Activated gamma-delta T cell treated with Interleukin-2 at 50 U/mL for 16 hours (primary cell): ENCODE measurements at places on chromosomes 1 and 21.
A peak's percentile ranks its signal among the peaks of the same experiment; 100 is the strongest.

GRCh38 chr1:244241438-244241837 is 190.4 kb downstream of the ZBTB18 start:
- DNase-seq: no peak

- no peak for DNase-seq
Measured at GRCh38 chr1:197674286-197674685, 101.0 kb downstream of the DENND1B start.

DNA sequence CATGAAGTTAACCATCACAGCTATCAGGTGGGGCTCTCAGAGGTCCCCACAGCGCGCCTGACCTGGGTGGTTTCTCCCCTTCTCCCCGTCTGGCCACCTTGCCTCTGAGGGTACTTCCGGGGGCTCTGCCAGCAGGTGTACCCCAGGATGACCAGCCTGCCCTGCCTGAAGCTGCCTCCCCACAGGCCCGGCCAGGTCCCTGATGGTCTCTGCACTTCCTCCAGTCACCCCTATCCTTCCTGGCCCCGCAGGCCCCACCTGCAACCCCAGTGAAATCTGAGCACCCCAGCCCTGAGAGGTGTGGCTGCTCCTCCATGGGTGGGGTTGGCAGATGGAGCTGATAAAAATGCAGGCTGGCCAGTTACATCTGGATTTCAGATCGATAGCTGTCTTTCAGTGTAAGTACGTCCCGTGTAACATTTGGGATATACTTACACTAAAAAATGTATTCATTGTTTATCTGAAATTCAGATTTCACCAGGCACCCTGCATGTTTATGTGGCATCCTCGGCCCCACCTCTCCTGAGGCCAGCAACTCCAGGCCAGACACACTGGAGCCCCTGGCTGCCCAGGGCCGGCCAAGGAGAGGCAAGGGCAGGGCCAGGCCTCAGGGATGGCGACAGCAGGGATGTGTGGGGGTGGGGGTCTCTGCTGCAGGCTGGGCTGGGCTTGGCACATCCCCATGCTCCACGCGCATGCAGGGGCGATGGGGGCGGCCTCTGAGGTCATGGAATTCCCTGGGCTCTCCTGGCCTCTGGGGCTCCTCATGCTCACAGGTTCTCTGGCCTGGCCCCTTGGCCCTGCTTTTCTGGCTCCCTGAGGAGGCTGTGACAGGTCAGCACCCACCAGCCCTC is 25.1 kb downstream of the LRRC3 start:
- DNase-seq: no peak

DNA sequence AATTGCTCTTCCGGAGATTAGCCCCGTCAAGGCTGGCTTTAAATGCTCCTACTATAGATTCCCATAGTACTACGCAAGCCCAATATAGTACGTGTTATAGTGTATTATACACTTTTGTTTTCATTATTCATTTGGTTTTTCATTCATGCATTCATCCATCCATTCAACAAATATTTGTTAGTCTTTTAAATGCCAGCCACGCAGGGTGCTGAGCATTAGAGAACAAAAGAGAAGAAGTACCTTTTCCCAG is 513 bp upstream of the RAB3GAP2 start:
- DNase-seq: no peak

DNA sequence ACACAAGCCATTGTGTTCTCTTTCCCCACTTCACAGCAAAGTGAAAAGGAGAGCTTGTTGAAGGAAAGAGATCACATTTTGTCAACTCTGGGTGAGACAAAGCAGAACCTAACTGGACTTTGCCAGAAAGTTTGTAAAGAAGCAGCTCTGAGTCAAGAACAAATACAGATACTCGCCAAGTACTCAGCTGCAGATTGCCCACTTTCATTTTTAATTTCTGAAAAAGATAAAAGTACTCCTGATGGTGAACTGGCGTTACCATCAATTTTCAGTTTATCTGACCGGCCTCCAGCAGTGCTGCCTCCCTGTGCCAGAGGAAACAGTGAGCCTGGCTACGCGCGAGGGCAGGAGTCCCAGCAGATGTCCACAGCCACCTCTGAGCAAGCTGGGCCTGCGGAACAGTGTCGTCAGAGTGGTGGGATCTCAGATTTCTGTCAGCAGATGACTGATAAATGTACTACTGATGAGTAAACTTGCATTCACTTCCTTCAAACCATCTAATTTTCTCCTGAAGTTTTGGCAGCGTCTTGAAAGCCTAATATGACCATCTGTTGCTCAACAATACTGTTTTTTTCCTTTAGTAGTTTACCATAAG is 43.7 kb downstream of the BACH1 start:
- DNase-seq: no peak

GRCh38 chr1:184388319-184388889 is 1.6 kb downstream of the C1orf21 start:
- no peak for DNase-seq

- no peak for DNase-seq
Measured at GRCh38 chr1:3274972-3275371, 179.5 kb upstream of the ARHGEF16 start.

DNA sequence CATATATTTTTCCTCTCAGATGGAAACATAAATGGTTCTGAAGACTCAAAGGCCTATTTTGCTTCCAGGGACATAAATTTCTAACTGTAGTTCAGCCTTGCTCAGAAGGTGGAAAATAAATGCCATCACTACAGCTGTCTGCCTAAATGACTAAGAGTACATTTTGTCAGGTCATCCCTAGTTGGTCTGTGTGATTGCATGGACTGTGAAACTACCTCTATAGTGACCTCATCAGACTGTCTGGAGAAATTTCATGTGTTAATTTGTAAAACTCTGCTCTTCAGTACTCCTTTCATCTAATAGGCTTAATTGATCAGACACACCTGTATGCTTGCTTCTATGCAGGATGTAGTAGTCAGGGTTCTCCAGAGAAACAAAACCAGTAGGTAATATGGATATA is 886.9 kb downstream of the AMY1C start:
- no peak for DNase-seq

DNA sequence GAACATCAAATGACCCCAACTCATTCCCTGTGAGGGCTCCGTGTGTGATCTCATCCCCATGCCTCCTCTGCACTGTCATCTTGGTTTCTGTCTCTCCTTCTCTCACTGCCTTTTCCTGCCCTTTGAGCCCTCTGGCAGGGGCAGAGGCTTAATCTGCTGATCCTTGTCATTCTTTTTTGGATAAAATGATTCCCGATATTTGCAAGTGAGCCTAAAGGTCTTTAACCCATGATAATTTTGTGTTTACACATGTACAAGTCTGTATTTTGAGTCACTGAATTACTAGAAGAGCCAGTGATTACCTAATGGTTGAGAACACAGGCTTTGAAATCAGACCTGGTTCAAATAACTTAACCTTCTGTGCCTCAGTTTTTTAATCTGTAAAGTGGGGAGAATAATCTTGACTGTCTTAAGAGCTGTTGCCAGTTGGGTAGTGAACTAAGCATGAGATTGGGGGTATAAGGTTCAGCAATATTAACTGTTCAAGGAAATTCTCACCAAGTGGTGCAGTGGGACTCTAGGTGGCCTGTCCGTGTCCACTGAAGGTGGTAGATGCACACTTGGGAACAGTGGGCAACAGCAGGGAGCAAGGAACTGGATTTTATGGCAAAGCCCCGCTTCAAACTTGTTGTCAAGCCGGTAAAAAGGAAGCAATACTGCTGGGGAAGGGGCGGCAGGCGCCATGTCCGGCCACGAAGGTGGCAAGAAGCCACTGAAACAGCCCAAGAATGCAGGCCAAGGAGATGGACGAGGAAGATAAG is 1.6 kb downstream of the ECHDC2 start:
- DNase-seq: no peak

- DNase-seq: no peak
Measured at GRCh38 chr1:228259951-228260350, 52.1 kb downstream of the OBSCN start.

DNA sequence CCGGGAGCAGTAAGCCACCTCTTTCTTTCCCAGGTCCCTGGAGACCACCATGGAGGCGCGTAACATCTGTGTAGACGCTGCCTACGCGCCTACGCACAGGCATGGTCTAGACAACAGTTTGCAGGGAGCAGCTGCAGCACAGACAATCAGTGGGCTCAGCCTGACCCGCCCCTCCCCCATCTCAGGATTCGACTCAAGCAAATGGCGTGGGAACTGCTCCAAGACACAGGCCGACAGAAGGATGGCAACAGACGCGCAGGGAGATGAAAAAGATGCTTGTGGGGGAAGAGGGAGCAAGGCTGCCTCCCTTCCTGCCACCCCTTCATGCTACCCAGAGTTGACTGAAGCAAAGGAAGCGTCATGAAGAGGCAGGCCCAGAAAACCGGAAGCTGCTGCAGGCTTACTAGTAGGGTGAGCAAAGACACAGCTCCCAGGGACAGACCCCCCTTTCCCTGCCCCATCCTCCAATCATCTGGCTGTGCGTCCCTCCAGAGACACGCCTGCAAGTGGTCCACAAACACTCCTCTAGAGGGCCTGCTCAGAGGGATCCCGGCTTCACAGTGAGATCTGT is 19.5 kb downstream of the STK40 start:
- DNase-seq: peak; percentile 58

DNA sequence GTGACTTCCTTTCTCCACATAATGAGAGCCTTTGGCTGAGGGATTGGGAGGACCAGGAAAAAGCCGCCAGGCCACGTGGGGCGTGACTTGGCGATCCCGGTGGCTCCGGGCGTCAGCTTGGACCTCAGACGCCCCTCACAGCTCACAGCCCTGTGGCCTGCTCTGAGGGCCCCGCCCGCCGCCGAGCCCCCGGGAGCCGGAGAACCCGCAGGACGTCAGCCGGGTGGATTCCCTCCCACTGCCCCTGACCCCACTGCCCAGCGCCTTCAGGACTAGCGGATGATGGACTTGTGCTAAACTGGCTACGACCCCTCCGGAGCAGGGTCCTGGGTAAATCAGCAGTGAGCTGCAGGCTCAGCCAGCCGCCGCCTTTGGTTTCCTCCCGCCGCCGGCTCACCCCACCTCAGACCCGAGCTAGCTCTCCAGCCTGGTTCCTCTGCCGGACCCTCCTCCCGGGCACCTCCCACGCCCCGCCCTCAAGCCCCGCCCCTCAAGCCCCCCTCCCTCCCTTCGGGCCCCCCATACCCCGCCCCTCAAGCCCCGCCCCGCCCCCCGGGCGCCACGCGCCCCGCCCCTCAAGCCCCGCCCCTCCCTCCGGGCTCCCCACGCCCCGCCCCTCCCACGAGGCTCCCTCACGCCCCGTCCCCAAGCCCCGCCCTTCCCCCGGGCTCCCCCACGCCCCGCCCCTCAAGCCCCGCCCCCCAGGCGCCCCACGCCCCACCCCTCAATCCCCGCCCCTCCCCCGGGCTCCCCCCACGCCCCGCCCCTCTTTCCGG is 10.0 kb upstream of the FAAP20 start:
- no peak for DNase-seq

GRCh38 chr1:172549621-172550280 is 16.8 kb downstream of the SUCO start:
- DNase-seq: no peak

DNA sequence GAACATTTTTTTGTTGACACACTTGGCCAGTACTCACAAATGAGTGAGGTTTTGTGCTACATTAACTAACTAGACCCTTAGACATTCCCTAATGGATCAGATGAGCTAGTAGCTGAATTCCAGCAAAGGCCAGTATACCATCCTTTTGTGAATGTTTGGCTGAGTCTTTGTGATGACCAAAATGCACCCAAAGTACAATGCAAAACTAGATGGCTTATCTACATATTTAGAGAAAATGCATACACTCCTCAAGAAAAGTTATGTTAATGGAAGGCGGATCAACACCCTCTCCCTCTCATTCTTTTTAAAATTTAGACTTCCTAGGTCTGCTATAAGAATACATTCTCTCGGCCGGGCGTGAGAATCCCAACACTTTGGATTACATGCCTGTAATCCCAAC is 20.1 kb upstream of the DNAJC28 start:
- DNase-seq: no peak

DNA sequence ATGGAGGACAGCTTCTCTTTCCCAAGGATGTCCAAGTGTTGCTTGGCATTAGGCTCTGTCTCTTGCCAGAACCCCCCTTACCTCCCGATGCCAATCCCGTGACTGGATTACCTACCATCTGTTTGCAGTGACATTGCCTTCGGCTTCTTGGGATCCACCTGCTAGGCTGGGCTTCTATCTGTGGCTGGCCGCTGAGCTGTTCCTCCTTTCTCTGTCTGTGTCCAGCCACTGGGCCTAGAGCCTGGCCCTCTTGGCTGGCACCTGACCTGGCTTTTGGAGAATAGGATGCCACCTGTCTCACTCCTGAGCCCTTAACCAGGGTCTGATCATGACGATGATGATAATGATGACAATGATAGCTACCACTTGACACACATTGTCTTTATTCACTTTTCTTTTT is 41.6 kb upstream of the STUM start:
- DNase-seq: no peak

- no peak for DNase-seq
Measured at GRCh38 chr1:212680680-212681389, 18.8 kb downstream of the BATF3 start.

GRCh38 chr21:34047835-34048234 is 25.5 kb upstream of the MRPS6 start:
- DNase-seq: no peak

DNA sequence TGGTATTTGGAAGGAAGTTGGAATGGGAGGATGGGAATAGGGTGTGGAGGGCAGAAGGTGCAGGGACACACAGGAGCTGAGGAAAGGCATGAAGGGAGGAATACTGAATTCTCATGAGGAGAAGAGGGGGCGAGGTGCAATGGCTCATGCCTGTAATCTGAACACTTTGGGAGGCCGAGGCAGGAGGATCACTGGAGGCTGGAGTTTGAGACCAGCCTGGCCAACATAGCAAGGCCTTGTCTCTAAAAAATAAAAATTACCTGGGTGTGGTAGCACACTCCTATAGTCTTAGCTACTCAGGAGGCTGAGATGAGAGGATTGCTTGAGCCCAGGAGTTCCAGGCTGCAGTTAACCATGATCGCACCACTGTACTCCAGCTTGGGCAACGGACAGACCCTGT is 117.3 kb downstream of the DTL start:
- DNase-seq: no peak

GRCh38 chr1:36208978-36209703 is 15.1 kb upstream of the THRAP3 start:
- DNase-seq: no peak

GRCh38 chr1:27225621-27226020 is 8.8 kb upstream of the WDTC1 start:
- DNase-seq: no peak

DNA sequence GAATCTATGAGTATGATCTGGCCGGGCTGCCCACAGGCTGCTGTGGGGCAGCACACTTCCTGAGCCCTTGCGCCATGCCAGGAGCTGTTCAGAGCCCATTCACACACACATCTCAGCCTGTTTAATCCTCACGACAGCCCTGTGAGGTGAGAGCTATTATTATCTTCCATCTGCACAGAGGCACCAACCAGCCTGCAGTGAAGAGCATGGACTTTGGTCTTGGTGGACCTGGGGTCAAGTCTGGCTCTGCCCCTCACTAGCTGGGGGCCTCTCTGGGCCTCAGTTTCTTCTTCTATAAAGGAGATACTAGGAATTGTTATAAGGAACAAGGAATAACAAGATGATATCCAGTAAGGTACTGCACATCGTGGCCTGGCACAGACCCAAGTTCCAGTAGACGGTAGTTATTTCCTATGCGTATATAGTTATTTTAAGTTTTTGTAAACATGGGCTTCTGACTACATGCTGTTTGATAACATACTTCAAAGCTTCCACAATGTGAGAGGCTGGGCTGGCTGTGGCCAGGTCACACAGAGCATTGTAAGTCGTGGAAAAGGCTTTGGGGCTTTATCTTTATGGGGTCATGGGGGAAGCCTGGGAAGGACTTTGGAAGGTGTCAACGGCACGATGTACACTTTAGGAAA is 3.4 kb upstream of the PADI2 start:
- DNase-seq: no peak

- DNase-seq: no peak
Measured at GRCh38 chr1:156276532-156276931, 6.1 kb downstream of the SMG5 start.

- no peak for DNase-seq
Measured at GRCh38 chr1:59718064-59718988, 96.4 kb upstream of the HOOK1 start.
